ENCODE measurements at places on chromosomes 2 and 18. TPM values are rescaled to one million over a fixed set of nuclear protein-coding genes. Genes with fewer than 3 reads are reported as not detected.

The NEURL3 gene
- total RNA-seq = 0.57 TPM

The KCNS3 gene
- 0.22 TPM for total RNA-seq

The C2orf72 gene
- not detected for total RNA-seq

The CCDC178 gene
- not detected for total RNA-seq

The RAB31 gene
- 0.38 TPM for total RNA-seq

Data from activated naive CD4-positive, alpha-beta T cell treated with anti-CD3 and anti-CD28 coated beads for 36 hours (primary cell).